ENCODE measurements at places on chromosomes 1 and 21.

DNA sequence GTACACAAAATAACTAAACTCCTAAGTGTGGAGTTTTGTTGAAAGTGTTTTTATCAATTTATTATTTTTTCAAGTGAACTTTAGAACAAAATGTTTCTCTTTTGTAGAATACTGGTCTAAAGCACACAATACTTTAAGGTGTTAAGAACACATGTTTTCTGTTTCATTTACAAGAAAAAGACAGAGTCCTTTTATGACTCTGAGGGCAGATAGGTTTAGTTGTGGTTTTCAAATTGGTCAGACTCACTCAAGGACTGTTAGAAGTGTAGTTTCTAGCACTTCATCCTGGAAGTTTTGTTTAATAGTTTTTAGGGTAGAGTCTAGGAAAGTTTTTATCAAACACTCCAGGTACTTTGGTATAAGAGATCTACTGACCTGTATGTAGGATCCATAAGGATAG is 376.5 kb downstream of the LRRIQ3 start:
- DNase-seq: no peak

DNA sequence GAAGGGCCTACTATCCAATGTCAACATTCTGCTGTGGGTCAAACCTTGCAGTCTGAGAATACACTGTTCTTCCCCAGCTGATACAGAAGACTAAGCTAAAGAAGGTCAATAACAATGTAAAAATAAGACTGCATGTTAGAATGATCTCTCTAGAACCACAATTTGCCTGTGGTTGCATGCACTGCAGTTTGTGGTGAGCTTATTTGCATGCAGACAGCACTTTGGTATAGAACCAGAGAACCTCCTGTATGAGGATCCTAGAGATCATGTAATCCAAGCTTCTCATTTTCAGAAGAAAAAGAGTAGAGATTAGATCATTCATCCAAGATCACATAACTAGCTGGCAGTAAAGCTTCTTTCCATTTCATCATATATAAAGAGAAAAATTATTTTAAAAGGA is 15.8 kb downstream of the SYNJ1 start:
- DNase-seq: no peak

GRCh38 chr21:45706299-45706698 is 62.8 kb downstream of the PCBP3 start:
- no peak for DNase-seq

DNA sequence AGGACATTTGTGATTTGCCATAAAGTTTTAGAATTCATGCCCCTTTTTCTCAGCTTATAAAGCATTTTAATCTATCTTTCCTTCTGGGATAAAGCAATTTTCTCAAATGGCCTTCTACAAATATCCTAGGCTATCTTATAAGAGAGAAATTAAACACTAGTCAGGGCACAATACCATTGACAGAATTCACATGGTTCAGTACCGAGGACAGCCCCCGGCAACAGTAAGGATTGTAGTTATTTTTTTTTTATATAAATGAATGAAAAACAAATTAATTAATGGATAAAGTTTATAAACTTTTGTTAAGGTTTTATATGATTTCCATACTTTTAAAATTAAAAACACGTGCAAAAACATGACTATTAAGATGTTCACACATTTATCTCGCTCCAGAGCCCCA is 6.9 kb upstream of the KRTAP20-2 start:
- no peak for DNase-seq

GRCh38 chr1:78054559-78054958 is 8.8 kb downstream of the GIPC2 start:
- DNase-seq: no peak

- DNase-seq: no peak
Observed at GRCh38 chr1:12140515-12141162, 26.2 kb upstream of the TNFRSF1B start.

Measured in NCI-H2081 treated with DMSO at 0.1 percent for 48 hours (cell line).